Central memory CD4-positive, alpha-beta T cell (primary cell): ENCODE measurements at places on chromosomes 1 and 21.

GRCh38 chr1:239608469-239608868, 222.1 kb downstream of the CHRM3 start:
- DNase-seq = no peak

DNA sequence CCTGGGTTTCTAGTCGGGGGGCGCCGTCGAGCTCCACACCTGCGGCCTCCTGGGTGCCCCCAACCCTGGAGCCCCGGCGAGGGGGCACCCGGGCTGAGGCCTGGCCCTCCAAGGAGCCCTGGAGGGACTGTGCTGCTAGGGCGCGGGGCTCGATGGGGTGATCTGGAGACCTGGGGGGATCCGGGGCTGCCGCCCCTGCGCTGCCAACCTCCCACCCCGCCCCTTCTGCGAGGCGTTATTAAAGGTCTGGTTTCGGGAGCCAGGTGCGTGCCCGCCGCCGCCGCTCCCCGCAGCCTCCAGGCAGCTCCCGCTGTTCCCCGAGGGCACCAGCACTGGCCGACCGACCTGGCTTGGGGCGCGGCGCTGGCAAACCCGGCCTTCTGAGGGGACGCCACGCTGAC, 746 bp upstream of the POFUT2 start:
- DNase-seq = no peak

DNA sequence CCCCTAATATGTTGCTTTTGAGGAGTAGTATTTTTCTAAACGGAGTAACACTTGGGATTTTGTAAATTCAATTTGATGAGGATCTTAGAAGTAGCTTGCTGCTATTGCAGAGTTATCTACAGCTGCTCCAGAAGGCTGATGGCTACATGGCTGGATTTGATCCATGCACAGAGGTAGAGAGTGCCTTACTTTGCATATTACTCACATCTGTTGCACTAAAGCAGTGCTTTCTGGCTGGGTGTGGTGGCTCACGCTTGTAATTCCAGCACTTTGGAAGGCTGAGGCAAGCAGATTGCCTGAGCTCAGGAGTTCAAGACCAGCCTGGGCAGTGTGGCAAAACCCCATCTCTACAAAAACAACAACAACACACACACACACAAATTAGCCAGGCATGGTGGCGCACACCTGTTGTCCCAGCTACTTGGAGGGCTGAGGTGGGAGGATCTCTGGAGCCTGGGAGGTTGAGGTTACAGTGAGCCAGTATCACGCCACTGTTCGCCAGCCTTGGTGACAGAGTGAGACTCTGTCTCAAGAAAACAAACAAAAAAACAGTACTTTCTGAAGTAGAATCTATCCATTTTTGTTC, 24.6 kb downstream of the RALGPS2 start:
- no peak for DNase-seq

- DNase-seq = no peak
Measured at GRCh38 chr1:50852889-50853288, 107.2 kb downstream of the FAF1 start.

DNA sequence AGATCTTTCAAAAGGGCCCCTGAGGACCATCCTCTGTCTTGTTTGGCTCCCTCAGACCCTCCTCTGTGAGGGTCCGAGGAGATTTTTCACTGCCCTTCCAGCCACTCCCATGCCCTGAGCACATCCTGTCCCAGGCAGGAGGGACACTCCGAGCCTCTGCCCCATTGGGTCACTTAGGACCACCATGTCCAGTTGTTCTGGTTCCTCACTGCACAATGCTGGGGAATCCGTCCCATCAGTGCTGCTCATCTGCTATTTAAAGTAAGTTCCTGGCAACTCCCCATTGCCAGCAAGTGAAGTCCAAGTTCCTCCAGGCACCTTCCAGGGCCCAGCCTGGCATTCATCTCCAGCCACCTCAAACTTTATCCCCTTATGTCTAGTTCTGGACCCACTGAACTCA, 117.5 kb upstream of the GRIK3 start:
- DNase-seq = no peak
